ENCODE measurements at places on chromosomes 7 and 10. TPM values are rescaled to one million over a fixed set of nuclear protein-coding genes. Genes with fewer than 3 reads are reported as not detected.

The DGKI gene
- 2.6 TPM for total RNA-seq

The SFTPA1 gene
- total RNA-seq: not detected

The GPNMB gene
- 152 TPM for total RNA-seq

The LIPJ gene
- not detected for total RNA-seq

The CYP26C1 gene
- total RNA-seq: 0.13 TPM

The DPYSL4 gene
- 0.84 TPM for total RNA-seq

- DNase-seq: no peak
Observed at GRCh38 chr7:150845421-150845861, 6.9 kb upstream of the AOC1 start.

DNA sequence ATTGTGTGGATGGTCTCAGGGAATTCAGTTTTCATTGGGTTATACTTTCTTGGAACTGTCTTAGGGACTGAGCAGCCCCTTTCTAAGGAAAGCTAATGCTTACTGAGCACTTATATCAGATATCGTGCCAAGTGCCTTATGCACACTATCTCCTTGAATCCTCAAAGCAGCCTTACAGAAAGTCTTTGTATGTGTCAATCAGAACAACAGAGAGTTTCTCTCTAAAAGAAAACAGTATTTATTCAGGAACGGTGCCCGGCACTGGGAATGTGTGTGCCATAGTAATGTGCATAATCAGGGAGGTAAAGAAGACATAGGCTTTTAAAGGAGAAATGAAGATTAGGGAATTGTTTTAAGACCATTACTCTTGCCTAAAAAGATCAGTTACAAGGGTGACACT lies 17.3 kb downstream of the ANTXRL start:
- DNase-seq: no peak

DNA sequence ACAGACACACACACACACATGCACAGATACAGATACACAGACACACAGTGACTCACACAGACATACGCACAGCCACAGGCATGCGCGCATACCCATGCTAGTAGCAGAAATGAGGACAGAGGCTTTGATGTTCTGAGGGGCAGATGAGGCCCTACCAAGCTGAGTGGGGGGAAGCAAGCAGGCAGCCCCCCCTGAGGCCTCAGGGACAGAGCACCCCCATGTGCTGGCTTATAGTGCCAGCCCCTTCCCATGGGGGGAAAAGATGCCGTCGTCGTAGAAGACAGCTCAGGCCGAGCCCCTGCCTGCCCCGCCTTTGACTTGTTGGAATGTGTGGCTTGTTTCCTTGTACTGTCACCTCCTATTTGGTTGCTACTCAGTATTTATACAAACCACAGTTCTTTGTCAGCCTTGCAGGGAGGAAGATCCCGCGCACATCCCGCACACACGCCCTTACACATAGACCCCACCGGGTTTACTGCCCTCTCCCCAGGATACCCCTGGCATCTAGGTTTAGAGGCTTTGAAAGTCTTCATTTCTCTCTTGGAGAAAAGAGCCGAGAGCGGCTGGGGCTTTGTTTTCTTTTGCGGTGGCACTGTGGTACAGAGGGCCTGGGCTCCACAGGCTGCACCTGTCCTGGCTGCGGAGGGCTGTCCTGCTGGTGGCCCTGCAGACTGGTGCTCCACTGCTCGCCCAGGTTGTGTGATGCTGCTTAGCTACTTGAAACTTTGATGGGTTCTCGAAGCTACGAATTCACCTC lies 112.5 kb downstream of the DOCK1 start:
- no peak for DNase-seq

GRCh38 chr7:37083311-37084096 lies 359.2 kb upstream of the AOAH start:
- DNase-seq: no peak

- no peak for DNase-seq
Observed at GRCh38 chr10:96532523-96532922, 18.8 kb upstream of the TLL2 start.

- DNase-seq: no peak
Observed at GRCh38 chr7:50533866-50534265, 31.3 kb downstream of the DDC start.

DNA sequence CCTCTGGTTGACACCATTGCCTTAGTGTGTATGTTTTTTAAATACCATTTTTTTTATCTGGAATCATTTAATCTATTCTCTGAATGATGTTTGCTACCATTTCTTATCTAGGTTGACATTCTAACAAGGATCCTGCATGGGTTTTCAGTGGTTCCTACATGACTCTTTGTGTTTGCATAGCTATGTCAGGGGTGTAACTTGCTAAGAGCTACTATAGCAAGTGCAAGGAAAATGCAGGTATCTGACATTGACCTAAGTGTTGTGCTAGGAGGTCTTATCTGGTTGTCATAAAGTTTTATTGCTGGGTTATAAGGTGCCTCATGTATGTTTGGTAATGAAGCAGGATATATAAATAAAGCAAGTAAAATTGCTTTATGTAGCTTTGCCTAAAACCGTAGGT lies 183.2 kb downstream of the PLXDC2 start:
- DNase-seq: no peak

DNA sequence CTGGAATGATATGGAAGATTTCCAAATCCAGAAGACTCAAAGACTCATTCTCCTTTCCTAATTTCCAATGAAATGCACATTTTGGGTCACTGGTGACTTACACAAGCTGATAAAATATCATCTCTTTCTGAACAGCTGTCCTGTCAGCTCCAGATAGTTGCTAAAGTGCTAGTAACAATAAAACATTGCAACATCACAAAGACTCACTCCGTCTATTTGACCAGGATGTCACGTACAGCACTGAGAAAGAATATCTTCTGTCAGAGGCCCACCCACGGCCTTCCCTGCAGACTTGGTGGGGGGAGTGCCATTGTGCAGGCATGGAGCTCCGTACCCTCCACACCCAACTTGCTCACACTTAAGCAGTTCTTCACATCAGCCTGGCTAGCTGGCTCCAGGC lies 78.9 kb upstream of the EGR2 start:
- DNase-seq: no peak

DNA sequence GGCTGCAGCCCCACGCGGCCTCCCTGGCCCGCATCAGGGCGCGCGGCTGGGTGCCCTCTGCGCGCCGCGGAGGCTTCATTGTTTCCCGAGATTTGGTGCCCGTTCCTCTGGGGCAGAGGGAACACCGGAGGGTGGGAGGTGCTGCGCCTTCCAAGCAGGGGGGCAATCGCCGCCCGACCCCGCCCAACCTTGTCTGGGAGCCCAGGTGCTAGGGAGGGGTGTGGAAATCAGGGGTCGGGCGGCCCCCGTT lies 1.0 kb upstream of the NRP1 start:
- DNase-seq: no peak

GRCh38 chr10:86793696-86794095 lies 37.3 kb downstream of the BMPR1A start:
- DNase-seq: no peak

- no peak for DNase-seq
Observed at GRCh38 chr10:12319076-12319475, 30.3 kb upstream of the CAMK1D start.

GRCh38 chr7:34121366-34121765 lies 216.0 kb downstream of the BMPER start:
- DNase-seq: no peak

DNA sequence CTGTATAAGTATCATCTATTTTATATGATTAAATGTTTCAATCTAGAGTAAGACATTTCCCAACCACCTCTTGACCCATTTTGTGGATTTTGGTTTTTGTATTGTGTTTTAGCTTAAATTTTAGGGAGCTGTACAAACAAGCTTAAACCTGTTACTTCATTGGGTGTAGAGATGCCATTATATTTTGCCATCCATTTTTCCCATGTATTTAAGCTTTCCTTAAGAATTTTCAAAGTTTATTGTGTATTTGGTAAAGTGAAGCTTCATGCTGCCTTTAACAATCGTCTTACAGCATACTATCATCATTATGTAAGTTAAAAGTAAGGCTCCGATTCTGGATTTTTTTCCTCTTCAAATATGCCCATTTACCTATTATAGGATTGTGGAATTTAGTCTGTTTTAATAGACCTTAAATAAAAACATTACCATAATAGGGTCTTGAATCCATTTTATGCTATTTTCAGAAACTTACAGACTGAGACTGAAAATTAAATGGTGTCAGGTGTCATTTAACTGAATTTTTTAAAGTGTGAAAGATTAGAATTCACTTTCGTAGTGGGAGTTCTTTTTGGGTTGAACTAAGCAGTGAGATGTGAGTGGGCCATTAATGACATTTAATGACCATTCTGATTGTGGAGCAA lies 2.2 kb downstream of the KMT2E start:
- DNase-seq: no peak

GRCh38 chr7:156547884-156548561 lies 92.6 kb upstream of the RNF32 start:
- no peak for DNase-seq

DNA sequence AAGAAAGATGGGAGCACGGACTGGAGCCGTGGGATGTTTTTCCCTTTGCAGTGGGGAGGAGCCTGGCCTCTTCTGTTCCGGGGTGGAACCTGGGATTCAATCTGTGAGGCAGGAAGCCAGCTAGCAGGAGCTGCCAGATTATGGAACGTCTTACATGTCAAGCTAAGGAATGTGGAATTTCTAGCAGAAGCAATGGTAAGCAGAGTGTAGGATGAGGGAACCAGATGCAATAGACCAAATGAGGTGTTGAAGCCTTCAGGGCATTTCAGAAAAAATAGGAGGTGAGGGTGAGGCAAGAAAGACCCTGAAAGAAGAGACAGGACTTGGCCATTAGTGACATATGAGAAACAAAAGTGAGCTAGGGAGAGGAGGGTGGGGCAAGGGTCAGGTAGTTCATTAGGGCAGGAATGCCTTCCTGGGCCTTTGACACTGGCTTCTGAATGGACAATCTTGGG lies 105.5 kb downstream of the CHN2 start:
- no peak for DNase-seq

Data from omental fat pad (tissue), 4 donors.